ENCODE measurements at places on chromosomes 3 and 15. TPM values are rescaled to one million over a fixed set of nuclear protein-coding genes. Genes with fewer than 3 reads are reported as not detected.

Gene GOLGA8M
- 0.20 TPM for total RNA-seq

Gene NLGN1
- total RNA-seq = 8.9 TPM

Gene GMNC
- total RNA-seq = 0.54 TPM

Gene PDCD7
- total RNA-seq = 18.8 TPM

Gene CLDN18
- total RNA-seq = not detected

Gene SPATA12
- total RNA-seq = 0.13 TPM

Gene USP13
- 15.2 TPM for total RNA-seq

Gene TCTA
- 25.0 TPM for total RNA-seq

Gene EXD1
- not detected for total RNA-seq

Gene TMCO5A
- not detected for total RNA-seq

Gene ZNF662
- total RNA-seq = 1.1 TPM

Gene WDR48
- total RNA-seq = 18.1 TPM

Gene GOLGA6L7
- not detected for total RNA-seq

Measured in mammary microvascular endothelial cell (primary cell).